ENCODE measurements at places on chromosomes 4 and X.
A peak's percentile ranks its signal among the peaks of the same experiment; 100 is the strongest.

DNA sequence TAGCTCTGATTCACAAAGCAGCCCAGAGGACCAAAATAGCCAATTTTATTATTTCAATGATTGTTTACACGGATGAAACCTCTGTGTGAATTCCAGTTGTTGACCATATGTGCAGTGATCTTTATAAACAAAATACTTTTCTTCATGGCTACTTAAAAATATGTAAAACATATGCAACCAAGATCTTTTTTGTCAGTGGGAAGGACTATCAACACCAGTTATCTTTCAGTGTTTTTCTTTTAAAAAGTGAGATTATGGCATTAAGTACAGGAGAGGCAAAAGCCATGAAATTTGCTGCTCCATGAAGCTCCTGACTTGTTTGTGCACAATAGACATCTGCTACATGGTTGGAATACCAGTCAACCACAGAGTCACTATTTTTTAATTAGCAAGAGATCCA, 184.4 kb downstream of the DKK2 start:
- peak; percentile 24 for DNase-seq

GRCh38 chr4:152454398-152455011, 81.4 kb downstream of the FBXW7 start:
- peak; percentile 32 for DNase-seq

DNA sequence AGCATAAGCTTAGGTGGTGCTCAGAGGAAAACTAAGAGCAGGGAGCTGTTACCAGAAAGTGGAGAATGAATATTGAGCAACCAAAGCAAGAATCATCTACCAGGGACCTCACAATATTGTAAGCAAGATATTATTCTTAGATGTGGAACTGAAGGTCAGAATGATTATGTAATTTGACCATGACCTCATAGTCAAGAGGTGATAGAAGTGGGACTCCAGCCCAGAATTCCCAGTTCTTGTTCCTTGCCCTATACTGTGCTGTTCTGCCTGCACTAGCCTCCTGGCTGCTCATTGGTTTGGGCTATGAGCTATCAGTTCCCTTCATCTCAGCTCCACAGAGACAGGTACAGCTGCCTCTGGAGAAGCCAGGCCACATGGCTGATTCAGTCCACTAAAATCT, 229.4 kb downstream of the LDB2 start:
- DNase-seq = no peak

GRCh38 chrX:8955511-8955910, 78.4 kb downstream of the FAM9B start:
- DNase-seq = peak; percentile 2

- peak; percentile 90 for DNase-seq
Measured at GRCh38 chrX:41491267-41492004, 44.3 kb downstream of the NYX start.

- DNase-seq = no peak
Measured at GRCh38 chrX:118990512-118991227, 16.3 kb downstream of the LONRF3 start.

- DNase-seq = no peak
Measured at GRCh38 chr4:140871368-140871767, 115.2 kb upstream of the TBC1D9 start.

- DNase-seq = no peak
Measured at GRCh38 chr4:36094995-36095394, 149.3 kb downstream of the ARAP2 start.

DNA sequence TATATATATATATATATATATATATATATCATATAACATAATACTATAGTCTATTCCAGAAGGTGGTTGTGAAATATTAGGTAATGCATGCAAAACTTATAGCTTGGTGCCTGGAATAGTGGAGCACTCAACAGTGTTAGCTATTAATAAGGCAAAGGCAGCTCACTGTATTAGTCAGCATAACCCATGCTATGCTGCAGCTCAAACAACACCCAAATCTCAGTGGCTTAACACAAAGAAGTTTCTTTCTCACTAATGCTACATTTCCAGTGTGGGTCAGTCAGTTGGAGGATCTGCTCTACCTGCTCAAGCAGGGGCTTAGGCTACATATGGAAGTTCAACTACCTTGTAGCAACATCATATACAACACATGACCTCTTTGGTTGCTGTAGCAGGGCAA, 5.2 kb upstream of the RPGR start:
- DNase-seq = no peak

GRCh38 chrX:84064814-84065213, 123.2 kb downstream of the RPS6KA6 start:
- no peak for DNase-seq

GRCh38 chrX:40086569-40087335, 11.0 kb downstream of the BCOR start:
- DNase-seq = peak; percentile 59

- no peak for DNase-seq
Measured at GRCh38 chr4:35649778-35650177, 594.5 kb downstream of the ARAP2 start.

DNA sequence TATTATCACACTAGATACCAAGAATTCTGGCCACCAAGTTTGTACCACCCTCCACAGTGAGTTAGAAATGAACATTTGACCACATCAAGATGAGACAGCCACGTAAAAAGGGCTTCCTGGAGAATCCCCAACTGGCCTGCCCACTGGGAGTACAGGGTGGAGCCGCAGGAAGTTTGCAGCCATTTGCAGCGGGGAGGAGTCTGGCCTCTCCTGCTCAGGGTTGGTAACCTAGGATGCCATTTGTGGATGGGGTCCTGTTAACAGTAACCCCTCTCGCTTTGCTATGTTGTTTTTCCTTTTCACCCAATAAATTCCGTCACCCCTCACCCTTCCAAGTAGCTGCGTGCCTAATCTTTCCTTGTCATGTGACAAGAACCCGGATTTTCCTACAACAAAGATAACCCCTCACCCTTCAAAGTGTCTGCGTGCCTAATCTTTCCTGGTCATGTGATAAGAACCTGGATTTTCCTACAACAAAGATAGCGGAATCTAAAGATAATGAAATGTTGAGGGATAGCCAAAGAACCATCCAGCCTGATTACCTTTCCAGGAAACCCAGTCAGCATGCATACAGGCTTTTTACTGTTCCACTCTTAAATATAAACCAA, 245.4 kb downstream of the NAF1 start:
- DNase-seq = no peak

- peak; percentile 12 for DNase-seq
Measured at GRCh38 chrX:77493677-77494553, 46.7 kb downstream of the FGF16 start.

Measured in fibroblast of gingiva (primary cell).